ENCODE measurements at places on chromosomes 13 and 19.

DNA sequence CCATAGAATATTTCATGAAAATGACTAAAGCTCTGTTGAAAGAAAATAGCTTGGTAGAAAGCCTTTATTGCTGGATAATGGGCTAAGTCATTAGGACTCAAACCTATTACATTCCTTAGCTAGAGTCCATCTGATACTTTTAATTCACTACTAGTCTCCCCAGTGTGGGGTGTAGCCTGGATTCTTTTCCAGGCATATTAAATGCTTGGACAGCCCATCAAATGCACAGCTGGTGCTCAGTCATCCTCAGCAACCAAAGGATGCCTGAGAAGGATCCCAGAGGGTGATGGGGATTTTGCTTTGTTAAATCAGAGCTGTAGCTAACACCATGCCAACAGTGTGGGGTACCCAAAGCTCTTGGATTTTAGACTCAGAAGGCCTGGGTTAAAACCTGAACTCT, 153.5 kb downstream of the DLEU7 start:
- DNase-seq: no peak

DNA sequence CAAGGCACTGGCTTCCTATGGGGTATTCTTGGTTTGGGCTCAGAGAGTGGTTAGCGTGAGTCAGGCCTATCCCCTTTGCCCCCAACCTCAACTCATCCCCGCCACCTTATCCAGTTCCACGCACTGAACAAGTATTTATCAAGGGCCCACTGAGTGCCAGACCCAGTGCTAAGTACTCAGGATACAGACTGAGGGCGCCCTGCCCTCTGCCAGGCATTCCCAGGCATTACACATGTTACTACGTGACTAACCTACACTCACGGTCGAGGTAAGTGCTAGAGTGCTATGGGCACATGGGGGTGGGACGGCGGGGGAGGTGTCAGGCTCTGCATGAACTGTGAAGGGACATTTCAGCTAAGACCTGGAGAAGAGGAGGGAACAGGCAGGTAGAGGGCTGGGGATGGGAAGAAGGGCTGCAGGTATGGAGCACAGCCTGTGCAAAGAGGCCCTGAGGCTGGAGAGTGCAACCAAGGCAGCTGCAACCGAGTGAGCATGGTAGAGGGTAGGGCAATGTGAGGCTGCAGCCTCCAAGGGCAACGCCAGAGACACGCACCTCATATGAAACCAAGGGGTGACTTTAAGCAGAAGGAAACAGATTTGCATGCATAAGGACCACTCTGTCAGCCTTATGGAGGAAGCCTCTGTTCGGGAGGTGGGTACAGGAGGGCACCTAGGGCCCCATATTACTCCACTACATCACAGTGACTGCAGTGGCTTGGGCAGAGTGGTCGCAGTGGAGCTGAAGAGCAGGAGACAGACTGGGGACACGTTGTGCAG, 22.5 kb downstream of the DHRS12 start:
- DNase-seq: no peak

- DNase-seq: no peak
These were observed 578.5 kb upstream of the PCDH20 start for GRCh38 chr13:61994174-61994573.

DNA sequence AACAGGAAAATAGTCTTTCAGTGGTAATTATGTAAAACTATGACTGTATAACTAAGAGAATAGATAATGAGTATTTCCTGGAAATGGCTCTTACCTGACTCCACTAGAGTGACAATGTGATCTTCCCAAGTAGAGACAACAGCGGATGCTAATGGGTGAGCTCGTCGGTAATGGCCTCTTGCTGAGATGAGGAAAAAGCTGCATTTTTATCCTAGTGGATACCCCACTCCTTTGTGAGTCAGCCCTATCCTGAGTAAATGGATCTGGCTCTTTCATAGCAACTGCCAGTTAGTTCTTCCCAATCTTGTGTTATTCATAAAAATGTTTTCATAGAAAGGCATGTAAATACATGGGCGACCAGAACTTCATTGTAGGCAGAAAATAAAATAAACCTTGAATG, 299.5 kb downstream of the NALCN start:
- DNase-seq: no peak

DNA sequence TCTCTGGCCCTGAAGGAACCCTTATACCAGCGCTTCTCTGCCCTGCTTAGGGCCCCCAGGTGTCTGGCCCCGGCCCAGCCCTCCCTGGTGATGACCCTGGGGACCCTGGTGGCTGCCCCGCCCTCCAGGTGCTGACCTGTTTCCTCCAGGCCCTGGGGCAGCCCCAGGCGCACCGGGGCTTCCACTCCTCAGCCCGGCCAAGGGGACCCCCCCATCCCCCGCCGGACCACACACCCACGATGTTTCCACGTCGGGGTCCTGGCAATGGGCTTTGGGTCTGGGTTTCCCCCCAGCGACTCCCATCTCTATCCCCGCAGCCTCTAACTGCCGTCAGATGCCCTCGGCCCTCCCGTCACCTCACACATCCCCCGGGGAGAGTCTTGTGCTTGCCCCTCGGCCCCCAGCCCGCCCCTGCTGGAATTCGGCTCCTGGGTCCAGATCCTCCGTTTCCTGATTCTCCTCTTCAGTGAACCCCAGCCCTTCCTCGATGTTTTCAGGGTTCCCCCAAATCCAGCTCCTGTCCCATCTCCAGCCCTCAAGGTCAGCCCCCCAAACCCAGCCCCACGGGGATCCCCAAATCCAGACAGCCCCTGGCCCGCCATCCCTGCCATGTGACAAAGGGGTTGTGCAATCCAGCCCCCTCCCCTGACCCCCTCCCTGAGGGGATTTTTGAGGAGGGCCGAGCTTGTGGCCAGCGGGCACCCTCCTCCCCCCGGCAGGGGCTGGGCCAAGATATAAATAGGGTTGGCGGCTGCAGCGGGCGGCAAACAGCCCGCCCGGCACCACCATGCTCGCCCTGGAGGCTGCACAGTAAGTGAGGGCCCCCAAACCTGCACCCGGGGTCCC, at the start of gene SPIB:
Gene SPIB, plus strand, starts transcription at position 763 of the 846 bp plus-strand sequence. Its CDS starts 25 bp downstream, at position 788.
- DNase-seq: no peak

GRCh38 chr19:34088292-34088691, 84.0 kb upstream of the LSM14A start:
- no peak for DNase-seq

- DNase-seq: no peak
These were observed 2166.4 kb downstream of the PCDH9 start for GRCh38 chr13:65063753-65064152.

DNA sequence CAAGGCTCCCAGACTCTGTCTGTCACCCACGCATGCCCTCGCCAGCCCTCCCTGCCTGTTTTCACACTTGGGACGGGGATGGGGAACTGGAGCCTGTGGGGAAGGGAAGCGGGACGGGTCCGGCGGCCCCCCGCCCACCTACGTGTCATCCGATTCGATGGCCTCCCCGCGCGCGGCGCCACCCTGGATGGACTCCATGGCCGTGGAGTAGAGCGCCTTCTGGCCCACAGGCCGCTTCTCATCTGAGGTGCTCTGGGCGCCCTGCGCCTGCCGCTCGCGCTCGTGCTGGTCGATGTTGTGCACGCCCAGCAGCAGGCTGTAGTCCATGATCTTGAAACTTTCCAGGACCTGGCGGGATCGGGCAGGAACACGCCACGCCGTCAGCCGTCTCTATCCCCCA, 25.1 kb upstream of the CACTIN start:
- no peak for DNase-seq

GRCh38 chr13:94646904-94647303, 45.2 kb downstream of the GPR180 start:
- no peak for DNase-seq

DNA sequence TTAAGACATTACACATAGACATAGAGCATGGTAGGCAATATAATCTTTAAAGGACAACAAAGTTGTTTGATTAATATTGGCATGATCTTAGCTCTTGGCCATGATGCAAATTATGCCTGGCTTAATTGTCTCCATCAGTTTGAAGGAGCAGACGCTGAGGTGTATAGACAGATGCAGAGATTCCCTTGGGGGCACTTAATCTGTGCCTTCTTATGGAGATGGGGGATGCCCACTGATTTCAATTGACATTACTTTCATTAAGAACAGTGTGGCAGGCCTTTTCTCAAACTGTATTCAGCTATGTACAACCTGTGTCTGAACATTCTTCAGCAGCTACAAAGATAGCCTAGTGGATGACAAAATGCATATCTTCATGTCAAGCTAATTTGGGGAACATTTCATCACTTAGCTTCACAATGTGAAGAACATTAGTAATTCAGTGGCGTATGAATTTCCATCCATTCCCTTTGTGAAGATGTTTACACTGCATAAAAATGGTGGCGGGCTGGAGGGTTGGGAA, 85.3 kb upstream of the MYCBP2 start:
- DNase-seq: no peak

DNA sequence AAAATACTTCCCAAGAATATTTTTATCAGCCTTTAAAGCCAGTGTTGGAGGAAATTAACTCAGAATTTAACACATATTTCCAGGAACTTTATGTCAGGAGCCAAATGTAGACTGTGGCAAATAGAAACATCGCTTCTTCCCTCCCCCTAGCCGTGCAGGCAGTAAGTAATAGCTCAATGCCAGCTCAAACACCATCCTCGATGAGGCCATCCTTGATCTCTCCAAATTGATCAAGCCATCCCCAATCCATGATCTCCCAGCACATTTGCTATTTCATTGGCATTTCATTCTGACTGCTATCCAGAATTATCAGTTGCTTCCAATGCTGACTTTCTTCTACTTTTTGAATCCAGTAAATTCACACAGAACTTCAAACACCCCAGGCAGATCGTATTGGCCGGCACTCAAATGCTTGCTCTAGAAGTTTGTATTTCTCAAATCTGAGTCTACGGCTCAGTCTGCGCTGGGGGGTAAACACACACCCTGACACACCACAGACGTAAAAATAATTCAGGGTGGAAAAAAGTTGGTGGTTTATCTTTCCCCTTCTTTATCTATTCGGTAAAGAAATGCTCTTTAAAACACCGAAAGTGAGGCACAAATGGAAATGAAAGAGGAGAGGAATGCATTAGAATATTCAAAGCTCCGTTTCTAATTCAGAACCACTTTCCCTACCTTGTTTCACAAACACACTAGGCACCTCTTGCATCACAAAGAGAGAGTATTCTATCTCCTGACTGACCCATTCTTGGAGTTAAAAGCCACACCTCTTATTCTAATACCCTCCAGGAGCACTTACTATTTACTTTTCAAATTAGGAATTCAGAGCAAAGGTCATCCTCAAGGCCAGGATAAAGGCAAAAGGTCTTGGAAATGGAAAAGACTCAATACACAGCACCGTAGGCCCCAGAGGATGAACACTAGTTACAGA, 991 bp downstream of the OBI1 start:
- DNase-seq: no peak

- no peak for DNase-seq
These were observed 93.5 kb upstream of the ANKRD10 start for GRCh38 chr13:111008351-111008750.

- DNase-seq: no peak
These were observed 978.3 kb downstream of the UQCRFS1 start for GRCh38 chr19:28234637-28235036.

GRCh38 chr13:77698201-77699058, 943 bp downstream of the SLAIN1 start:
- DNase-seq: peak; percentile 21

- no peak for DNase-seq
These were observed 44.8 kb downstream of the FLT1 start for GRCh38 chr13:28449826-28450773.

- no peak for DNase-seq
These were observed 23.5 kb downstream of the NKPD1 start for GRCh38 chr19:45137179-45137761.

DNA sequence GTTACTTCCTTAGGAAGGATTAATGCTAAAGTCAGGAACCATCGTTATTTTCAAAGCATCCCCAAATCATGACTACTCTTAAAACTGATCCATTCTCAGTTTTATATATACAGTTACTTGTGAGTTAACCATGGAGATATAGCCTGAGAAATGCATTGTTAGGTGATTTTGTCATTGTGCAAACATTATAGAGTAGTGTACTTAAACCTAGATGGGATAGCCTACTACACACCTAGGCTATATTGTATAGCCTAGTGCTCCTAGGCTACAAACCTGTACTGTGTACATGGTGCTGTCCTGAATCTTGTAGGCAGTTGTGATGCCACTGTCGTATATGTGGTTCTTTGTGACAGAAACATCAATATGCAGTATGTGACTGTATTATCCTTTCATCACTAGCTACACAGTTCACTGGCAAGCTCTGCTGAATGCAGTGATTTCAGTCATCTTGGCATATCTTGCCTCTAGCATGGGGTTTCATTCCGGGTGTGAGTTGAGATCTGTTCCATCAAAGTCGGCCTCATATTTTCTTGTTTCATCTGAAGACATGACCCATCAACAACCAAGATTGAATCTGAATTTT, 45.3 kb downstream of the CDK8 start:
- DNase-seq: no peak

GRCh38 chr13:111225810-111226546, 94.5 kb upstream of the TEX29 start:
- no peak for DNase-seq

- no peak for DNase-seq
These were observed 67.2 kb upstream of the UBL3 start for GRCh38 chr13:29917650-29918049.

- DNase-seq: no peak
These were observed 264.5 kb downstream of the KCTD12 start for GRCh38 chr13:76621705-76622104.

DNA sequence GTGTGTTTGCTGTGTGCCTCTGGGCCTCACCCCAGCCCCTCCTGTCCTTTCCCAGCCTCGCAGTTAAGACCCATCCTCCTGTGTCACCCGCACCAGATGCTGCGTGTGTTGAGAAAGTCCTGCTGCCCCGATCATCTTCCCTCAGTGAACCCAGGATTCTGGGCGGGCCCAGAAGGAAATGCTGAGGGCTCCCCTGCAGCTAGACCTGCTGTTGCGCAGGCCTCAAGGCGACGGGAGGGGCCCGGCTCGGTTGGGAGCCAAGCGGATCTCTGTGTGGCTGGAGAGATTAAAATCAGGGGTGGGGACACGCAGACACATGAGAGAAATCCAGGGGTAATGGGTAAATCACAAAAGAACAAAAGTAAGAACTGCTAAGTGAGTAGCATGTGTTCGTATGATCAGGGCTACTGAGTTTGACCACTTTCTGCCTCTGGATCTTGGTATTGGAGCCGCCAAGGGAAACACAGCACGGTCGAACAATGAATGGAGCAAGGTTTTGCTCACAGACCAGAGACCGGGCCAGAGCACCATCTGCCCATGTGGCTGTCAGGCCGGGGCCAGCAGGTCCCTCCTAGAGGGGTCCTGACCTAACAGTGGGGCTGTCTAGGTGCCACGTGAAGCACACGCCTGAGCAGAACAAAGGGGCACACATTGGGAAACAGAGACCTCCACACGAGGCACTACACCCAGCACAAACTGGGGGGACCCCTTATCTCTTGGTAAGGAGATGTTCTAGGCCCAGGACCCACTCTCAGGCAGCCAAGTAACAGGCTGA, 7.1 kb downstream of the ZSCAN1 start:
- no peak for DNase-seq
